Fibroblast of skin of right quadriceps (primary cell): ENCODE measurements at places on chromosomes 16 and 17.

DNA sequence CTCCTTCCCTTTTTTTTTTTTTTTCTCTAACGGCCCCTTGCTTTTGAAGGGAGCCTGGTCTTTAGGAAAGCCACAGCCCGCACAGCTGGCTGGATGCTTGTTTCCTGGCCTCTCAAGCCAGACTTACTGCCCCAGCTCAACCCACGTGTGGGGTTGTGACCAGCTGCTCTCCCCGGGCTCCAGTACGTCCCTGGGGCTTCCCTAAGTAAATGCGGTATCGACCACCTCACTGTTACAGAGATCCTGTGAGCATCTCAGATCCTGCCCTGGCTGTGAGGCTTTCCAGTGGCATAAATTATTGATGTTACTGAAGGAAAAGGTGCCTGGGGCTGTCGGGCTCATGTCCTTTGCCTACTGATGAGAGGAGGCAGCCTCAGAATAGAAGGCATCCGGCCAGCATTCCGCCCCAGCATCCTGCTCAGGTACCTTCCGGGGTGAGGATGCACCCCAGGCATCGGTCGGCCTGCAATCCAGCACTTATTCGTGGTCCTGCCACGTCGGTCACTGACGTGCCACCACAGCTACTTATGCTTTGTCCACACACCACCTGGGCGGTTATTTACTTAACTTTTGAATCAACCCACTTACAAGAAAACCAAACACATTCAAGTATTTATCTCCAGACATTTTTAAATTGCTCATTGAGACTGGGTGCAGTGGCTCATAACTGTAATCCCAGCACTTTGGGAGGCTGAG is 9.6 kb downstream of the GPRC5B start:
- DNase-seq: no peak

- DNase-seq: no peak
Observed at GRCh38 chr16:69794486-69794885, 32.4 kb downstream of the WWP2 start.

DNA sequence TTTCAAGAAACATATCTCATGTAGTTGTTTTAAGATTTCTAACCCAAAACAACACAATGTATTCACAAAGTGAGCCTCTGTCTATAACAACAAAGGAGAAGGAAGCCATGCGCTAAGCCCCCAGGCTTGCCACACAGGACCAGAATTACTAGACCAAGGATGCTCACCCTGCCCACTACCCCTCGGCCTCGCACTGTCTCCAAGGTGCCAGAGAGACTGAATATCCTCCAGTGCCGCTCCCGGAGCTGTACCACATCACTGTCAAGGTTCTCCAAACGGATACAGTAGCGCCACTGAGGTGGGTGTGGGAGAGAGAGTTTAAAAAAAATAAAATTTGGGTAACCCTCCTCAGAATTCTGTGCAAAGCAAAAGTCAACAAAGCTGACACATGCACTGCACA is 7.1 kb downstream of the POLDIP2 start:
- no peak for DNase-seq

DNA sequence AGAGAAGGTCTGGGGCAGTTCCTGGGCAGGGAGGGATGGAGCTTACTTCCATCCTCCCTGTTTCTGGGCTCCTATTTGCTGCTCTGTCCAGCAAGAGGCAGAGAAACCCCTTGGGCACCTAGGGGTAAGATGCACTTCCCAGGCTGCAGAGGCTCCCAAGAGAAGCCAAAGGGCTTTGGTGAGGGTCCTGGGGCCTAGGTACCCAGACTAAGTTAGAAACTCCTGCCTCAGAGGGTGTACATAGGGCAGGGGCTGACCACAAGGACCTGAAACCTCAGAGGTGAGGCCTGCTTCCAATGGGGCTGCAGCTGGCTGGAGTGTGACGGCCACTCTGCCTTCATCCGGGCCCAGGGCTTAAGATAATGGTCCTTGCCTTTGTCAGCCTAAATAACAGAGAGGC is 1.6 kb upstream of the ARMC7 start:
- DNase-seq: no peak
